Stimulated activated CD8-positive, alpha-beta memory T cell treated with anti-CD3 and anti-CD28 coated beads, Interleukin-4, amount 100 ng/mL, for 1 hour (primary cell): ENCODE measurements at places on chromosomes 3 and 15.

GRCh38 chr15:93107646-93108045 lies 18.6 kb upstream of the RGMA start:
- DNase-seq: no peak

- DNase-seq: no peak
Observed at GRCh38 chr3:115470254-115470653, 153.1 kb upstream of the GAP43 start.

DNA sequence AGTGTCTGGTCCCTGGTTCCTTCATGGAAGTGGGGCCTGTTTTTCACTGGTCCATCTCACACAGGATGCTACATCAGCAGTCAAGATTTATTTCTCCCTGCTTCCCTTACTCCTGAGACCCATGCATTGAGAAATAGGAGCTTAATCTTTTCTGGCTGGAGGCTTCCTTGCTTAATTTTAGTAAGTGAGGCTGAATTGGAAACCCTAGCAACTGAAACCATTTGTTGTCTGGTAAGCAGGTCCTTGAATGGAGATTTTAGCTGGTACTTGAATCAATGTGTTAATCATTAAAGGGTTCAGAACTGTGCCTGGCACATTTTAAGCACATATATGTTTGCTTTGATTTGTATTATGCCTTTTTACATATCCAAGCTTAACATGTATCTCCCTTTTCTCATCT lies 20.2 kb upstream of the MEF2A start:
- no peak for DNase-seq

- no peak for DNase-seq
Observed at GRCh38 chr3:169110633-169111032, 552.9 kb downstream of the MECOM start.

- DNase-seq: no peak
Observed at GRCh38 chr3:5195605-5196004, 8.1 kb downstream of the EDEM1 start.

DNA sequence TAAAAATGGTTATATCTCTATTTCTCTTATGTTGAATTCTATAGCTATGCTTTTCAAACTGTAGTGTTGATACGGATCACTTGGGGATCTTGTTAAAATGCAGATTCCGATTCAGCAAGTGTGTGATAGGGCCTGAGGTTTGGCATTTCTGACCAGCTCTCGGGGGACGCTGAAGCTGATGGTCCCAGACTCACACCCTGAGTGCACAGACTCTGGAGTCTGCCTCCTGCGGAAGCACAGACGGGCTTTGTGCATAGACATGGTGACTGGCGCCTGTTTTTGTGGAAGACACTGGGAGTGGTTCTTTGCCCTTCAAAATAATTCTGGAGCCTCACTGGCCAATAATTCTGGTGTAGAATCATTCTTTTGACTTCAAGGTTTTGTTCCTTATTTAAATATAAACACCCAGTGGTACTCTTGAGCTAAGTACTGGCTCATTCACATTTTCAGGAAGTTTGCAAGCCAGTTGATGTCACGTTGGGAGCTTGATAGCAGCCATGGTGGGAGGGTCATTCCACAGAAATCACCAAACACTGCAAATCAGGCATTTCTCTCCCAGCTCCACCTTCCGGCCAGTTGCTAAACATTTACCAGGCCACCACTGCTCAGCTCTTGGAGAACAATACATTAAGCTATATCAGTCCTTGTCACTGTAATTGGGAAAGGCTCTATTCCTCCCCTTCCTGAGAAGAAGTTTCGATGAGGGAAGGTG lies 19.2 kb downstream of the CLDN11 start:
- DNase-seq: no peak

GRCh38 chr3:71872256-71872655 lies 87.3 kb upstream of the PROK2 start:
- no peak for DNase-seq

GRCh38 chr15:87877822-87878542 lies 378.6 kb downstream of the NTRK3 start:
- no peak for DNase-seq

DNA sequence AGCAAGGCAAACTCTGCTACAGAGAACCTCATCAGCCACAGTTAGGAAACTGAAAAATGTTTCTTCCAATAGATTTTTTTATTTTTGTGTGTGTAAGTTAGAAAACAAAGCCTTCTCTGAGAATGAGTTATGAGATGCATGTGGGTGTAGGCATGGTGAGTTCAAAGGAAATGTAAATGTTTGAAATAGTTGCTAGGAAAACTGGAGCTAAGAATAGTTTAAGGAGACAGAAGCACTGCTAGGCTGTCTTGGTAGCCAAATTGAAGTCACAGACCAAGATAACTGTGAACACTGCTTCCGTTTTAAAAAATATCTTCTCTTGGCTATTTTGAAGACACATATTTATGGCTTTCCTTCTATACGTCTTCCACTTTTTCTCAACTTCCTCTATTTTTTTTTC lies 1501.2 kb upstream of the CADM2 start:
- DNase-seq: no peak

GRCh38 chr15:63497642-63498467 lies 6.5 kb upstream of the USP3 start:
- no peak for DNase-seq

GRCh38 chr15:93341164-93341563 lies 252.2 kb upstream of the RGMA start:
- DNase-seq: no peak

DNA sequence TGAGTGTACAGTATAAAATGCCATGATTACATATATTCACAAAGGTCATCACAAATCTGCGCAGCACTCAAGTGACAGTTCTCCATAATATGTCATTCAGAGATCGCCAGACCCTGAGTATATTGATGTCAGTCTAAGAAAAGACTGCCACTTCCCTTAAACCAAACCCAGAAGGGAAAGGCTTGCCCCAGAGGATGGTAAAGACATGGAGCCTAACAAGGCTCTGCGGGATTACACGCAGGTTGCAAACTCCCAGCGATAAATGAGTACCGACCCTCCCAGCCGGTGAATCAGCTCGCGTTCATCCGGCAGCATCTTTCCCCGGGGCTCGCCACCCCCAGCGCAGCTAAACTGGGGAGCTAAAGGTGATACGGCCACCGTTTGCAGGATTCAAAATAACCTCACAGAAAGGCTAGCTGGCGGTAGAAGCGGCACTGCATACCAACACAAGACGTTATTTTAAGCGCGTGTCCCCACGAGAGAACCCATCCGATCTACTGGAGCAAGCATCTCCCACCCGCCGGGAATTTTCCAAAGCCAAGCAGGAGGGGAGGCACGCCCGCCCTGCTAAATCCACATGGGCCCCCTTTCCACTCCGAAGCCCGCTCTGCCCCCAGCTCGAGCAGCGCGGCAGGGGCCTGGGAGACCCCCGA lies 643 bp downstream of the MYO5A start:
- DNase-seq: no peak

DNA sequence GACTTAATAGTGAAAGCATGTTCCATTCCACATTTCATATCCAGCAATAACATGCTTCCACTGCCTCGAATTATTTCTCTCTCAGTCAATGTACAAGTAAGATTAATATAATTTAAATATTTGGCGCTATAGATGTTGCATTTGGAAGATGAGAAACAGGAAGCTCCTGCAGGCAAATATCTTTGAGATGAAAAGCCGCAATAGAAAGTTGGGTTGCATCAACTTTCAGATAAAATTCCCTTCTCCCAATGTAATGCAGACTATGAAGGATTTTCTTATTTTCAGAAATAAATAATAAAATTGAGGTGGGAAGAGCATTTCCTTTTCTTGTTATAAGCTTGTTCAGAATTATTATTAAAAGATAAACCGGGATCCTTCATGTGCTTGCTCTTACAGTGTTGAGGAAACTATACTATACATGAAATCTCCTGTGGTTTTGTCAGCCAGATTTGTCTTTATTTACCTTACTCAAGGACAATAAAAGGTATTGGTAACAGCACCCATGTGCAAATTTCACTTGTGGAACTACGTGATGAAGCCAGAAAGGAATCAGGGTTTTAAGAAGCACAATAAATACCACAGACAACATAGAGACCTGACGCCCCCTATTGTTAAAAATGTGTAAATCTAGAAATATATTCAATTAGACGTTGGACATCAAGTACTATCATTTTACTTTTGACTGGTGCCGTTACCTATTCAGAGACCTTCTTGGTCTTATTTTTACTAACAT lies 307.0 kb downstream of the ARPP21 start:
- no peak for DNase-seq

- DNase-seq: no peak
Observed at GRCh38 chr3:45067941-45068340, 41.8 kb downstream of the CLEC3B start.

- no peak for DNase-seq
Observed at GRCh38 chr3:80770106-80771074, 991.1 kb downstream of the GBE1 start.

GRCh38 chr3:54756330-54756731 lies 171.5 kb downstream of the LRTM1 start:
- DNase-seq: no peak

DNA sequence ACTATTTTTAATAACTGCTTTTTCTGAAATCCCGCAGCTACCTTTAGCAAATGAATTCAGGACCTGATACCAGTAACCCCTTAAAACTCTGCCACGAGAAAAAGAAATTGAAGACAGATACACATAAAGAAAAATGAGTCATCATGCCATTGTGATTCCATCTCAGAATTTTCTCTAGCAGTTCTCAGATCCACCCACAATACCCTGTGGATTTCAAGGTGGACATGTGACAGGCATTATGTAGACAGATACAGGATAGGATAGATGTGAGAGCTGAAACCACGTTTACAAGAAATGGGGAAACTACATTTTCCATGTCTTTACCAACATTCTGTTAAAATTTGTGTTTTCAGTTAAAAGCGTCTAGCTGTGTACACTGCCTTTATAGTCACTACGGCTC lies 291.9 kb upstream of the NR2F2 start:
- no peak for DNase-seq

DNA sequence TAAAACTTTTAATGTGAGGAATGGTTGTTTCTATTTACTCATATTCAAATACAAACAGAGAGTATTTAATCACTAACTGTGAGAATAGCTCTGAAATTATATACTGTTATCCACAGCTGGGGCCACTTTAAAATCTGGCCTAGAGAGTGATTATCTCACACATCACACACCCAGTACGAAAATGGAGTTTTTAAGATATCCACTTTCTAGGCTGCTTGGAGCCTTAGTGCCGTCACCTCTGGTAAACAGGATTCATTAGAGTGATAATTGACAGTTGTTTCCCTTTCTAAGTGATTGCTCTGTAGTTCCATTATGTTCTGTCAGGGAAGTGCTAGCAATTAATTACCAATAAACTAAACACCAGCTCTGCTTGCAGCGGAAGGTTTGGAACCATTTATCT lies 942.4 kb downstream of the FHIT start:
- DNase-seq: no peak

GRCh38 chr3:112115161-112115739 lies 17.8 kb downstream of the GCSAM start:
- DNase-seq: no peak

- DNase-seq: no peak
Observed at GRCh38 chr3:61417352-61417751, 144.0 kb upstream of the PTPRG start.

DNA sequence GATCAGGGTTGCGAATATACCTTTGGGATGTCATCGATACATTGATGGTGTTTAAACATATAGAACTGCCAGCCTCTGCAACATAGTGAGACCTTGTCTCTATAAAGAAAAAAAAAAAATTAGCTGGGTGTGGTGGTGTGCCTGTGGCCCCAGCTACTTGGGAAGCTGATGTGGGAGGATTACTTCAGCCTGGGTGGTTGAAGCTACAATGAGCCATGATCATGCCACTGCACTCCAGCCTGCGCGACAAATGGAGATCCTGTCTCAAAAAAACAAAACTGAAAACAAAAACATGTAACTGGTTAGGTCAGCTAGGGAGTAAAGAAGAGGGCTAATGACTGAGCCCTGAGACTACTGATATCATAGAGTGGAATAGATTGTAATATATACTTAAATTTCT lies 30.7 kb upstream of the MGA start:
- no peak for DNase-seq

DNA sequence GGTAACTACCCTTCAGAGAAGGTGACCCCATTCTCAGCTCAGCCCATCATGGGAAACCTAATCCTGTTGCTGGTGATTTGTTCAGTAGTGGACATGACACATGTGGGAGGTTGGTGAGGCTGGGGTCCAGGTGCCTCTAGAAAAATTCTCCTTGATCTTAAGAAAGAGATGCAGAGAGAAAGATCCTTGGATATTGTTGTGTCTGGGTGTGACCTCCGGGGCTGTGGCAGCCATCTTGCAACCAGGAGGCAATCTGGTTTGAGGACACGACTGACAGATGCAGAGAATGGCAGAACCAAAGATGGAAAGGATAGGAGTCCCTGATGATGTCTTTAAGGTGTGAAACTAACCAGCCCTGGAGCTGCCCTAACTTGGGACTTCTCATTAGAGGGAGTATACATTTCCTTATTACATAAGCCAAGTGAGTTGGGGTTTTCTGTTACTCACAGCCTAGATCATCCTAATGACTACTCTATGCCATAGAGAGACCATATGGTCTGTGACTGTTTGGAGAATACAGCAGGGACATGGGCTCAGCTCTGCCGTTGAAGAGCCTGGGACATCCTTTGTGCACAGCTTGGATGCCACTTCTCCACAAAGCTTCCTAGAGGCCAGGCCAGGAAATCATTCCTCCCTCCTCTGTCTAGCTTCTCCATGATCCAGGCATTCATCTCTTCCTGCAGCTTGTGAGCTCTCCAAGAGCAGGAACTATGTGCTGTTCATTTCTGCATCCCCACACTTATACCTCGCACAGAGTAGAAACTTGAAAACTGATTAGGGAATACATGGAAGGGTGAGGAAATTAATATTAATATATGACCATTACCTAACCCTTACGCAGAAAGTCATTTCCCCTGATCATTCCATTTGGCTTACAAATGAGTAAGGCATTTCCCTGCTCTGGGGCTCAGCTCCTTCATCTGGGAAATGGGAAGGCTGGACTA lies 45.9 kb downstream of the HRH1 start:
- DNase-seq: no peak

GRCh38 chr3:50336452-50337174 lies 4.0 kb downstream of the RASSF1 start:
- DNase-seq: no peak

- DNase-seq: no peak
Observed at GRCh38 chr15:65993236-65993635, 123.9 kb downstream of the RAB11A start.
